ENCODE measurements at places on chromosomes 5 and 9. TPM values are rescaled to one million over a fixed set of nuclear protein-coding genes. Genes with fewer than 3 reads are reported as not detected.

DNA sequence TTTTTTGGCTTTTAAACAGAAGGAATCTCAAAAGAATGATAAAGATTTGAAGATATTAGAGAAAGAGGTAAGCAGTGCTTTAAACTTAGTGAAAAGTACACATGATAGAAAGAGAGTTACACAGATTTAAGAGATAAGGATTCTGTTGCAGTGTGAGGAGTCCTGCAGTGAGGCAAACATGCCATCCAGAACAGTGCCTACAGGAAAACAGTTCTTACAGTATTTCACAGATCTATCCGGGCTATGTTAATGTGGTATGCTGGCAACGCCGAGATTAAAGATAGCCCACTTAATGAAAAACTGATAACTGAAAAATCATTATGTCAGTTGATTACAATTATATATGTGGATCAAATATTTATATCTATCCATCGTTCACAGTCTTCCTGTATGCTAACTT is 7.2 kb downstream of the HMMR start:
- no peaks in the 10 kb centered on the region for H3K4me1 ChIP-seq
- H3K4me3 ChIP-seq = no peak overlapping the region
- no peak overlapping the region for H3K27ac ChIP-seq
- H3K27me3 ChIP-seq = no peaks in the 10 kb centered on the region

DNA sequence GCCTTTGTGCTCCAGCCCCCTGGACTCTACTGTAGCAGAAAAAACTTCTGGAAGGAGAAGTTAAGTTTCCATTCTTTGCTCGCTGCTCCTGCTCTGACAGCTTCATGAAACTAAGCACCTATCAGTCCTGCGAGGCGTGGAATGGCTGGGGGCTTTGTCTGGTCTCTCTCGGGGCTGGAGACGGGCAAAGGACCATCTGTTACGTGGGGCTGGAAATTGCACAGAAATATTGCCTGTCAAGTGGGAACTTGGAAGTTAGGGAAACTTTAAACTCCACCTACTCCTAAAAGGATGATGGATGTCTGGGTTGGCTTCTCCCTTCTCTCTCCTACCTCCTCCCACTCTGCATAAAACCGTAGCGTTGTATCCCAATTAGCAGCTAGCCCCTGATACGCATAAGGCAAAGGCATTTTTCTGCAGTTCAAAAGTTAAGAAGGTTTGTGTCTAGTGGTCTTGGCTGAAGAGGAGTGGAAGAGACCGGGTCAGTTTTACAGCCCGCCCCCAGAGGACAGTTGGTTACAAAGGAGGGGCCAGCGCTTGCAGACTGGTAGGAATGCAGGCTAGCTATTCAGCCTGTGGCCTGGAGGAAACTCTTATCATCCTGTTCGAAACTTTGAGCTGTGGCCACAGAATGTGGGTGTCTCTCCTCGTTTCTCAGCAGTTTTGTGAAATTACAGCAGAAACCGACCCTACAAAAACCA is 1.3 kb downstream of the FBXL7 start:
- peak overlapping the region; percentile 81 for H3K4me3 ChIP-seq
- peaks cover 23% of the 10 kb centered on the region for H3K4me1 ChIP-seq
- H3K36me3 ChIP-seq = no peaks in the 10 kb centered on the region
- H3K27ac ChIP-seq = peak overlapping the region; percentile 93
- no peaks in the 10 kb centered on the region for H3K27me3 ChIP-seq
- peak; percentile 69 for DNase-seq

DNA sequence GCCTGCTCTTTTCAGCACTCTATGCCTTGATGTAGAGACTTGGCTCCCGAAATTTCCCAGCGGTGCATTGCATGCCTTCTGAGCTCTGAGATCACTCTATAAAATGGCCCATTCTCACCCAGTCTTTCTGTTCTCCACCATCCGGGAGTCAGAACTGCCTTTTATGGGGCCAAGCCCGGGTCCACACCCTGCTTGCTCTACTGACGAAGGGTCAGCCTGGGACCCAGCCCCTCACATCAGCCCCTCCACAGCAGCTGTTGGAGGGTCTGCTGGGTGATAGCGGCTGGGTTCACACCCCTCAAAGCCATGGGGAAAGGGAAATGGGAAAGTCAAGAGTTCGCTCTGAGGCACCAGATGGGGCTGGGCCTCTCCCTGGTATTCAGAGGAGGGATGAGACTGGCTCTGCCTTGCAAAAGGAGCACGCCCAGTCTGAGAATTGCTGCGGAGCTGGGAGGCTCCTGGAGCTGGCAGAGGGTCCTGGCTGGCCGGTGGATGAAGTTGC is 66.0 kb upstream of the ORM1 start:
- H3K36me3 ChIP-seq = no peaks in the 10 kb centered on the region
- H3K27ac ChIP-seq = no peak overlapping the region
- no peak overlapping the region for H3K4me3 ChIP-seq
- no peak for DNase-seq

Gene ZDHHC21
- 8.0 TPM for total RNA-seq

Gene PROB1
- total RNA-seq = 15.8 TPM
